SJSA1 (cell line): ENCODE measurements at places on chromosomes 7 and 10.

- DNase-seq: no peak
Observed at GRCh38 chr7:126441745-126442144, 811.0 kb downstream of the GRM8 start.

GRCh38 chr10:609868-610545 lies 79.5 kb downstream of the DIP2C start:
- no peak for DNase-seq

GRCh38 chr7:106862317-106863089 lies 2.6 kb upstream of the PIK3CG start:
- no peak for DNase-seq

DNA sequence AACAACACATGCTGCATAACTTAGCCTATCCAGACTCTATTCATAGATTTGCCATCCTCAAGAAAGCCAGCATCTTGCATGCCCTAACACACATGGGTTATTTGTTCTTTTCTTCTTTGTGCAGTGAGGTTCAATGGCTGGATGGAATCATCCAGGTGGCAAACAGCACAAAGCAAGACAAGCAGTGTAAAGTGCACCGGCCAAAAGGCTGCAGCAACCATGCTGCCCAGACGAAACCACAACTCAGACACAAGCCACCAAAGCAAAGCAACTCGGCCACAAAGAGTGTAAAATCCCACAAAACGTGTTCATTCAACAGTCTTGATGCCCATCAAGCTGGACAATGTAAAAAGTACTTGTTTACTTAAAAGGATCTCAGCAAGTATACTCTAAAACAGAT lies 76.9 kb downstream of the PIP4K2A start:
- DNase-seq: no peak

- no peak for DNase-seq
Observed at GRCh38 chr10:14435976-14436632, 105.4 kb upstream of the FRMD4A start.

DNA sequence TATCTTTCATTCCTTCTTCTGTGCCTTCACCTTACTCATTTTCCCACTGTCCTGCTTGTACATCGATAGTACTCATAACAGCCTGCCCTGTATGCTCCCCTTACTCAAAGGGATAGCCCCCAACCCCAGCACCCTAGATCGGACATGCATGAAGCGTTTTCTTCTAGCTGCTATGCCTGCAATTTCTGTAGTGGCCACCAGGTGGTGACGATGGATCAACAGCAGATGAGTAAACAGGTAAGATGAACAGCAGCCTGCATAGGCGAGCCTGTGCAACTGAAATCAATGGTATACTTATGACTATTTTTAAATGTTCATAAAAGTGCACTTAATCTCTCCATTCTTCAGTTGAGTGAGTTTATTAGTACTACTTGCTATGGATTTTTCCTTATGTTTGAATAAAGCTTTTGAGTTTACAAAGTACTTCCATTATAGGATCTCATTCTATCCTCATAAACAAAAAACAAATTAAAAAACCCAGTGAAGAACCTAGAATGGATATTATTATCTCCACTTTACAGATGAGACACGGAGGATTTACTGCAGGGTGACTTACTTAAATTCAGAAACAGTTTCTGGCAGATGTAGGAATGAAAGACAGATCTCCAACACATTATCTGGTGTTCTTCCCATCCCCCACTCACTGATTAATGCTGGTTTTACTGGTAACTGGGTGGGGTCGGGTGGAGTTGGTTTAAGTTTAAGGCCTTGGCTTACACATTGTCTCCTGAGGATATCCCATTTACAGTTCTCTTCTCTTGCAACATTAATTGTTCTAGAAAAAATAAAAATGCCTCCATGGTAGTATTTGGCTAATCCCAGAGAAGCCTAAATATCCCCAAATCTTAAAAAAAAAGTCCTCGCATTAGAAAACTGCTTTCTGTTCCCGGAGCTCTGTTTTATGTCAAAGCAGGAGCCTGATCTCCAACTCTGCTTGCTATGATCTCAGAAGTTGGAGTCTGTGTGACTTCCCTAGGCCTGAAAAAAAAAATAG lies 222.1 kb downstream of the GLI3 start:
- no peak for DNase-seq

GRCh38 chr10:4851846-4852245 lies 25.8 kb downstream of the AKR1E2 start:
- no peak for DNase-seq

- no peak for DNase-seq
Observed at GRCh38 chr7:99219185-99219767, 11.4 kb upstream of the KPNA7 start.

DNA sequence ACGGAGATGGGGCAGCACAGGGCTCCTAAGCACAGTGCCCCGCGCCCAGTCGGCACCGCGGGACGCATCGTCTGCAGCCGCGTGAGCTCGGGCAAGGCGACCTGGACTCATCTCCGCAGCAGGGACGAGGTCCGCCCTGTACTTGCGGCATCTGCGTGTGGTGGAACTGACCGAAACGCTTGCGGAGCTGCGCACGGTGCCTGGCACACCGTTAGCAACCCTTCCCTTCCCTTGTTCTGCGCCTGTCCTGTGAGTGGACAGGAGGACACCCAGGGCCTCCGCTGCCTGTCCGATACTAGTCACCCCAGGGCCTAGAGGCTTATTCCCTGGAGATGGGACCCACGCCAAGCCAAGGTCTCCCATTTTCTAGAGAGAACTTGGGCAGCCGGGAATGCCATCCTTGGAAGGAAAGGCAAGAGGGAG lies 98.5 kb downstream of the WDR11 start:
- DNase-seq: no peak

DNA sequence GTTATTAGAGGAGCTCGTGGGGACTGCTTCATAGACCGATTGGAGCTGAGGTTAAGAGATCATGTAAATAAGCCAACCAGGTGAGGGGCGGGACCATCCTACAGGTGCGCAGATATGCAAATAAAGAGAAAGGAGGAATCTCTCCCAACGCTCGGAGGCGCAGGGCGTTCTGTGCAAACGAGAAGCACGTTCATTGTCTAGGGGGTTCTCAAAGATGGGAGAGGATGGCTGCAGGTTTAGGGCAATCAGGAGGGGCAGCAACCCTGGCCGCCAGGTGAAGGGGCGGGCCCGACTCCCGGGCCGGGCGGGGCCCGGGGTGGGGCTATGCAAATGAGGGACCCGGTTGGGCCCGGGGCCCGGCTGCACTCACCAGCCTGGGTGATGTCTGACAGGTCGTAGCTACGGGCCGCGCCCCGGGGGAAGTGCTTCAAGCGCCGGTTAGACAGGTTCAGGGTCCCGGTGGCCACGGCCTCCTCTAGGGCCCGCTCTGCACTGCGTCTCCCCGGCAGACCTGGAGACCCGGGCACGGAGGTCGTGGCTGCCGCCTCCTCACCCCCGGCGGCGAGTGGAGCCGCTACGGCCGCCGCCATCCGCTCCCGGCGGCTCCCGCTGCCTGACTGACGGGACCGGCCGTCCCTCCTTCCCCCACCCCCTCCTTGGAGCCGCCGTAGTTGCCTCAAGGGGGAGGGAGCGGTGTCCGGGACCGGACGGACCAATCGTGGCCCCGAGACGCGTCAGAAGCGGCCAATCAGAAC lies at the start of gene LRCH4:
Gene LRCH4 (minus strand): TSS at position 619 of the 755 bp plus-strand sequence. CDS start 29 bp downstream, at position 590.
- DNase-seq: no peak

- DNase-seq: no peak
Observed at GRCh38 chr10:73296946-73297345, 44.5 kb upstream of the MRPS16 start.

DNA sequence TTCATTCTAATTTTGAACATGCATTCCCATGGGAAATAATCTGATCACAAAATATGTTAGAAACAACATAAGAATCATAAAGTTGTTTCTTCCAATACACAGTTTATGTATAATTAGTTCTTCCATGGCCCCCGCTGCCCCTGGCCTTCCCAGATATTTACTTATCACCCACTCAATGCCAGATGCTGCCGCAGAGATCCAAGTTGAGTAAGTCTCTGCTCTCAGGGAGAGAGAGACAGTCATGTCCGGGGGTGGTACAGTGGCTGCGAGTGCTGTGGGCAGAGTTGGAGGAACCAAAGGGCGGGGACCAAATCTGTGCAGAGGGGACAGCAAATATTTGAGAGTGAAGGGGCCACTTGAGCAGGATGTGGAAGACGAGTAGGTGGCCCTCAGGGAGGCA lies 37.1 kb downstream of the COL26A1 start:
- no peak for DNase-seq

GRCh38 chr7:31957090-31957720 lies 113.0 kb downstream of the PDE1C start:
- DNase-seq: peak; percentile 10

DNA sequence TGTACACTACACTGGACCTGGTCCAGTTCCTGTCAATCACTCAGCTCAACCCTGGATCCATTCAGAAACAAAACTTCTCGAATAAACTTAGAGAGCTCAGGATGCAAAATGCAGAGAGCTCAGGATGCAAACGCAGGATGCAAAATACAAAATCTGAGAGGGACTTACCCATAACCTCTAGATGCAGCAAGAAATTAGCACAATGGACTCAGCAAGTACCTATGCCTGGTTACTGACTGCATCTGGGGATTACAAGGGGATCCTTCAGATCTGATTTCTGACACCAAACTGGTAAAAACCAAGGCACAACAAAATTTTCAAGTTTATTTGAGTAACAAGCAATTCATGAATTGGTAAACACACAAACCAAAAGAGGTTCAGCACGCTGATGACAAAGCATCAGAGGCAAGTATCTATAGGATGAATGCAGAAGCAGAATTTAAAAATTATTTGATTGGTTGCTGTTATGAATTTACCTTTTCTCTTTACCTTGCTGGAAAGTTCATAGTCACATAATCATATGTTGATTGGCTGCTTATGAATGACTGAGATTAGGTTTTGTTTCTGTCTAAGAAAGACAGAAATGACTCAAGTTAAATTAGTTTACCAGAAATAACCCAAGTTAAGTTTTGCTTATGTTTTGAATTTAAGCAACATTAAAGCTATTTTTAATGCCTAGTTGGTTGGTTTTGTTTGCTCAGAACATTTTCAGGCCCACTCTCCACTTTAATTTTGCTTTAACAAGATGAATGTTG lies 11.4 kb downstream of the GIMAP6 start:
- no peak for DNase-seq

GRCh38 chr10:16521311-16522016 lies at the start of gene C1QL3:
TSS of gene C1QL3 (minus strand) at chr10:16521879. CDS start at chr10:16521065, 814 bp downstream.
- DNase-seq: no peak

DNA sequence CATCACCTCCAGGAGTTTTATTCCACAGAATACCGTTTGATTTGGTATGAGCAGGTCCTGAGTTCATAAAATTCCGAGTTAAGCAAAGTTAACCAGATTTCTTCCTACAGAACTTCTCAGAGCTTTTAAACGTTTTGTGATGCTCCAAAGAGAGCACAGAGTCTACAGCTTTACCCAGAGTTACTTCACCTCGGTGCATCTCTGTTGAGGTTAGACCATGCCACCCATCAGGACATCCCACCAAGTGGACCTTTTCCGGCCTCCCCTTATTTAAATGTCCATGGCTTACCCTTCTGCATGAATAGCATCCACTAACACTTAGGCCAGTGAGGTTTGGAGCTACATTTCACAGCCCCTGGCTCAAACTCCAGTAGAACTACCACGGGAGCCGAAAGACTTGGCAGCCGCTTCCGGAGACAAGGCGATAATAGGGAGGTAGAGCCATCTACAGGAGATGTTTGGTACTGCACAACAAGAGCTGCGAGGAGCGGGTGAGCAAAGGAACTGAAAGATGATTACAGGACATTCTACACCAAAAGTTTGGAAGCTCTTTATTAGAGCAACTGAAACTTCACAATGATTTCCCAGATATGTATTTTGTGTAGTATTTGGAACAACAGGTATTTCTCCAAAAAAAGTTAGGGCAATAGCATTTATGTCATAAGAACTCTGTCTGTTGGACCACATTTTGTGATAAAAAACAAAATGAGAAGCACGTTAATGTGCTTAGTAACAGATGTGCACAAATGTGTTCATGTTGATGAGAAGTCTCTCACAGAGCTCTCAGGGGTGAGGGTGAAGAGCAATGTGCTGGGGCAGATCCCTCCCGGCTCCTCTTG lies 174.7 kb downstream of the HERPUD2 start:
- peak; percentile 50 for DNase-seq

- DNase-seq: no peak
Observed at GRCh38 chr10:129758207-129759021, 205.7 kb downstream of the EBF3 start.

- DNase-seq: no peak
Observed at GRCh38 chr7:141588912-141589311, 37.7 kb downstream of the AGK start.

GRCh38 chr7:95951531-95951930 lies 179.2 kb downstream of the DYNC1I1 start:
- no peak for DNase-seq

- DNase-seq: no peak
Observed at GRCh38 chr7:19899529-19899928, 126.1 kb upstream of the TMEM196 start.
